HFFc6 (cell line): ENCODE measurements at places on chromosomes 6 and 20. TPM values are rescaled to one million over a fixed set of nuclear protein-coding genes. Genes with fewer than 3 reads are reported as not detected.

DNA sequence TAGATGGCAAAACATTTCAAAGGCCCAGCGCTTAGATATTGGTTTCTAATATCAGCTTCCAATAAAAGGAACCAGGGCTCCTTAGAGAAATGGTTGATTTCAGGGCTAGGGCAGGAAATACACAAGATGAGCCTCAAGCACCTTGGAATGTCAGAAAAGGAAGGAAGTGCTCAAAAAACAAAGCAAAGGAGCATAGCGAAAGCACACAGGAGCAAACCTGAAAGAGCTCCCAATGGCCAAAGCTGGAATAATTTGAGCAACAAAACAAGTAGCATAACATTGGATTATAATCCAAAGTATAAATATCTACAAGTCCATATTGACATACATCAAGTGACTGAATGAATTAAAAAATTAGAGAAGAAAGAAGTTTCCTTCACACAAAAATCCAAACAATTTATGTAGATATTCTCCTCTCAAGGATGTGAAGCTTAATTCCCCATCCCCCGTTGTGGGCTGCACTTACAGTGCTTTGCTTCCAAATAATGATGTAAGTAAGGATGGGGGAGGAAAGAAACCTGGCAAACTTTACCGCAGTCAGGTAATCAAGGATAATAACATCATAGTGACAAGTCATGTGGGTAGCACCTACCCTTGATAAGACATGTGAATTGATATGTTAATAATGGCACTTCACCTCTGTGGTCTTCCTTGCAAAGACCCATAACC, 132.9 kb upstream of the DST start:
- DNase-seq = no peak

- DNase-seq = peak; percentile 53
Measured at GRCh38 chr6:20542927-20543602, 8.8 kb downstream of the CDKAL1 start.

GRCh38 chr6:62344850-62345249, 58.8 kb upstream of the KHDRBS2 start:
- DNase-seq = no peak

GRCh38 chr6:140966676-140967075, 1166.0 kb upstream of the GJE1 start:
- no peak for DNase-seq

- no peak for DNase-seq
Measured at GRCh38 chr6:142569676-142570075, 267.9 kb downstream of the ADGRG6 start.

GRCh38 chr6:164838068-164838615, 471.3 kb downstream of the C6orf118 start:
- DNase-seq = no peak

- no peak for DNase-seq
Measured at GRCh38 chr6:157157258-157157657, 166.1 kb downstream of the TMEM242 start.

RAD21L1 gene
- 0.26 and 0.46 TPM in 2 replicates for total RNA-seq

RAET1E gene
- 0.26 to 0.80 TPM in 2 of 3 replicates, not detected in the other for total RNA-seq
